Right cardiac atrium (tissue), 5 donors: ENCODE measurements at places on chromosomes 3 and 15. TPM values are rescaled to one million over a fixed set of nuclear protein-coding genes. Genes with fewer than 3 reads are reported as not detected.
A peak's percentile ranks its signal among the peaks of the same experiment; 100 is the strongest.

- no peak for DNase-seq
Observed at GRCh38 chr3:188827103-188827502, 344.7 kb upstream of the TPRG1 start.

- no peak for DNase-seq
Observed at GRCh38 chr15:65365229-65365628, 12.6 kb downstream of the IGDCC3 start.

- DNase-seq = no peak
Observed at GRCh38 chr15:31024330-31024729, 32.9 kb upstream of the MTMR10 start.

Gene LMAN1L
- total RNA-seq = 151 TPM

- no peak for DNase-seq
Observed at GRCh38 chr3:159992589-159992988, 4.0 kb downstream of the IL12A start.

- no peak for DNase-seq
Observed at GRCh38 chr3:196093317-196094111, 11.6 kb upstream of the TFRC start.

GRCh38 chr3:174322789-174323188, 536.3 kb upstream of the NAALADL2 start:
- DNase-seq = no peak

GRCh38 chr3:183497313-183497712, 58.2 kb downstream of the KLHL6 start:
- DNase-seq = no peak

- no peak for DNase-seq
Observed at GRCh38 chr3:82568776-82569338, 807.4 kb upstream of the GBE1 start.

DNA sequence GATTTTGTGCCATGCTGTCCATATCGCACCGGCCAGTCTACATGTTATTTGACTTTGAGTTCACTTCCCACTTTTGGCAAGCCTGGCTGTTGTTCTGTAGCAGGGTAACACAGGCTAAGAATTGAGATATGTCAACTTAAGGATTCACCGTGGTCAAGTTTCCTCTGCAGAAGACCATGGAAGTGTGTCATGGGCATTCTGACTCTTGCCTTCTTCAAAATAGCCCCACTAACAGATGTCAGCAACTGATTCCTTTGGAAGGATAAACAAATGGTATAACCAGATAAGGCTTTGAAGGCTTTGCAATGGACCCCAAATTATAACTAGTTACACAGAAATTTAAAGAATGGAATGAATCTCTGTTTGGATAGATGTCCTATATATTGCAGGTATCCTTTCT, 20.1 kb upstream of the CD47 start:
- DNase-seq = no peak

- no peak for DNase-seq
Observed at GRCh38 chr3:55742832-55743136, 255.7 kb upstream of the WNT5A start.

- no peak for DNase-seq
Observed at GRCh38 chr15:90024406-90024805, 23.3 kb downstream of the ZNF710 start.

Gene FETUB
- total RNA-seq = not detected

DNA sequence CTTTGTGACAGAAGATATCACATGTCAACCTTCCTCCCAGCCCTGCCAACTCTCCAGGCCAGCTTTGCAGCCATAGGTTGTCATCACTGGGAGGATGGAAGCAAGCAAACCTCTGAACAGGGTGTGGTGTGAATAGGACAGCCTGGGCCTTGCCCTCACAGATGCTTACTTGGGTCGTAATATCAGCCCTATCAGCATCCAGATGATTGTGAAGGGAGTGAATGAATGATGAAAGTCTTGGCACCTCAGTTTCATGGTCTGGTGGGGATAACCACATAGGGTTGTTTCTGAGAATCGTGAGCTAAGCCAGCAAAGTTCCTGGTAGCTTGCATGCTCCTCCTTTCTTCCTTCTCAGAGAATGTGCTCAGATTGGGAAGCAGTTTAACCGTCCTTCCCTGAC, 55.1 kb upstream of the POLR2M start:
- DNase-seq = no peak

DNA sequence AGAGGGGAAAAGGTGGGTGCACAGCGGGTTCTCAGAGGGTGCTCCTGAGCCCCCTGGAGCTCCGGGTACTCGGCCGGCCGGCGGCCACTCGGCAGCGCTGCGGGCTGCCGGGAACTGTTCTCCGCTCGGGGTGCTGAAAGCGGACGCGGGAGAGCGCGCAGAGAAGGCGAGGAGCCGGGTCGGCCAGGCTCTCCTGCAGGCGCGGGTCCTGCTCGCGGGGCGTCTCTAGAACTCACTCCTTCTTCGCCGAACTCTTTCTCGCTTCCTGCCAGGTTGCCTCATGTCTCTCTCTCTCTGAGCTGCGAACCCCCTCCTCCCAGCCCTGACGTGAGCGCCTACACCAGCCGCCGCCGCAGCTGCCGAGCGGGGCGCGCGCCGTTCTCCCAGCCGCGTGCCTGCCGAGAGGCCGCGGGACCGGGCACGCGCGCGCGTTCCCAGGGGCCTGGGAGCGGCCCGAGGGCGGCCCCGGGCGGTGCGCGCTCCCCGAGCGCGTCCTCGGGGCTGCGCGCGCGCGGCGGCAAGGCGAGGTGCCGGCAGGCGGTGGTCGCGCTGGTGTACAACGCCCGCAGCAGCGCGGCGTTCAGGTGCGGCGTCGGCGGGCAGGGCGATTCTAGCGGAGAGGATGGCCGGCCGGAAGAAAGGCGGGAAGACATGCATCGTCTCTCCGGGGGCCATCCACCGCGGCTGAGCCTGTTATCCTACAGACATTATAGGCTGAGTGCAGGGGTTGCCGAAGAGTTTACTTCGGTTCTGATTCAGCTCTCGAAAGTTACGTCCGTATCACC, at the start of gene PEX5L:
Gene PEX5L (minus strand): TSS at position 267 of the 785 bp plus-strand sequence. CDS start 338 bp downstream, outside the sequence.
- DNase-seq = peak; percentile 67

Gene PLA2G4E
- 0.17 TPM for total RNA-seq

- no peak for DNase-seq
Observed at GRCh38 chr3:157520485-157521150, 17.4 kb upstream of the VEPH1 start.

DNA sequence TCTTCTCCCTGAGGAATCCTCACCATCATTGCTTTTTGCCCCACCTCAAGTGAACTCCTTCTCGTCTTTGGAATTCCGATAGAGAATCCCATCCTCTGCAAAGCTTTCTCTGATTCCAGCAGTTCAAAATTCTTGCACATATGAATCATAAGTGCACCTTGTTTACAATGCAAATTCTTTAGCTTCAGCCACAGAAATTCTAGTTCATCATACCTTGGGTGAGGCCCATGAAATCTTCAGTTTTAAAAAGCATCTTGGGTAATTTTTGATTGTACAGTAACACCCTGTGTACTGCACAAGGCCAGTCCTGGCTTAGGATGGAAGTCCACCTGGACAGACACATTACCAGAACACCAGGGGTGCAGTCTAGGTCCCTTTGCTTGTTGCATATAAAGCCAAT, 30.8 kb downstream of the MDFIC2 start:
- no peak for DNase-seq

GRCh38 chr3:146326875-146327543, 76.1 kb upstream of the PLSCR4 start:
- DNase-seq = peak; percentile 34

Gene CCR2
- total RNA-seq = 2.2 TPM

DNA sequence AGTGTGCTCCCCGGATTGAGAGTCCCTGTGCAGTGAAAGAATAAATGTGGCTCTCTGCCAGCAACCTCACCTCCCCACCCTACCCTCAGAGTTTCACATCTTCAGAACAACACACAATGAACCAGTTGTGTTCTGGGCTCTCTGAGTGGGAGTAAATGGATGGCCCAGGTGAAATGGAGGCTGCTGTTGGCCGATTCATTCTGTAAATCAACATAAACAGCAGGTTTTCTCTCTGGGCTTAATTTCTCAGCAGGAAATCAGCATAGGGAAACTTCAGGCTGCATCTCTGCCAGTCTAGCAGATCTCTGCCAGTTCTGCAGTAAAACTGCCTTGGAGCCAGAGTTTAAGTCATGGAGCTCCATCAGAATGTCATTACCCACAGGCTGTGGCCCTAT, 54.6 kb upstream of the FURIN start:
- DNase-seq = no peak

GRCh38 chr3:146092230-146092629, 68.8 kb downstream of the PLOD2 start:
- no peak for DNase-seq

Gene NPAP1
- total RNA-seq = 0.03 TPM

DNA sequence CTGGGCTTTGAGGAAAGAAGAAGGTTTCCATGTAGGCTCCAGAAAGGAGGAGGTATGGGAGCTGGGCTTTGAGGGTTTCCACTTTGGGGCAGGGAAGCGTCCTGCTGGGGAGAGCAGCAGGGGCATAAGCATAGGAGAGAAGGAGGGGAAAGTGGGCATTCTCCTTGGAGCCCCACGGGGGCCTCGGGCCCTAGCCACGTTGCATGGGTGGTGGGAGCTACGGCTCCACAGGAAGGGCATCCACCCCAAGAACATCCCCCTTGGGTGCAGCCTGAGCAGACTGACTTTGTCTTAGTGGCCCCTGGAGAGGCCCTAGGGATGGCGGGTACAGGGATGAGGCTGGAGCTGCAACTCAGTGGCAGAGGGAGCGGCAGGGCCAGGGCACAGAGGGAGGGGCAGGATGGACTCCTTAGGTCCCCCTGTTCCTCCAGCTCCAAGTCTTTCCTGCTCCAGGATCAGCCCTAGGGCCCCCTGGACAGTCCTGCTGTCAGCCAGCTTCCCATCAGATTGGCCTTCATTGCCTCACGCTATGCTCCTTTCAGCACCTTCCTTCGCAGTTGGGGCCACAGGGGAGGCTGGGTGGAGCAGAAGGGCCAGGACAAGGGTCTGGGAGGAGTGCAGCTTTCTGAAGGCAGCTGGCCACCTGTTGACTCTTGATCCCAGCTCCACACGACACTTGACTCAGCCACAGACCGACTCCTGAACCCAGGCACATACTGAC, 22.9 kb downstream of the PRR20G start:
- no peak for DNase-seq

GRCh38 chr3:50627407-50628051, 10.6 kb downstream of the MAPKAPK3 start:
- DNase-seq = peak; percentile 66

DNA sequence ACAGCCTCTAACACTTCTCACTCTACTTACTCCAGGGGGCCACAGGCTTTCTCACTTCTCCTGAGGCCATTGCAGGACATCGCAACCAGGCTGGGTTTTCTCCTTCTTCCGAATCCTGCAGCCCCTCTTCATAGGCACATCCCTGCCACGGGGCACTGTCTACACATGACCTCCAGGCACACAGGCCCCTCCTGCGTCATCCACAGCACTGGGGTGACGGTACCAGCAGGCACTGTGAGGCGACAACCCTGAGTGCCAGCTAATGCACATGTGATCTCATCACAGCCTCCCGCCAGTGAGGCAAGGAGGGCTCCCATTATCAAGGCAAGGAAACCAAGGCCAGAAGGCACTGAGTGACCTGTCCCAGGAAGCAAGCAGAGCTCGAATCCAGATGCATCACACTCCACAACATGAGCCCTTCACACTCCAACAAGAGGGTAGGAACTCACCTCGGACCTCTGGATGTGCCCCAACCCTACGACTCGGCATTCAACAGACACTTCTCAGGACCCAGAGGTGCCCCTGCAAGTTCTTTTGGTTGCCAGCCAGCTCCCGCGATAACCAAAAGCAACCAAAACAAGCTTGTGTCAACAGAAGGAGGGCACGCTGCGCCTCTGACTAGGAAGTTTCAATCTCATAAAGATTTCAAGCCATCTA, 16.7 kb downstream of the FAM174B start:
- DNase-seq = no peak

GRCh38 chr3:170296703-170297102, 60.8 kb upstream of the SKIL start:
- DNase-seq = no peak

DNA sequence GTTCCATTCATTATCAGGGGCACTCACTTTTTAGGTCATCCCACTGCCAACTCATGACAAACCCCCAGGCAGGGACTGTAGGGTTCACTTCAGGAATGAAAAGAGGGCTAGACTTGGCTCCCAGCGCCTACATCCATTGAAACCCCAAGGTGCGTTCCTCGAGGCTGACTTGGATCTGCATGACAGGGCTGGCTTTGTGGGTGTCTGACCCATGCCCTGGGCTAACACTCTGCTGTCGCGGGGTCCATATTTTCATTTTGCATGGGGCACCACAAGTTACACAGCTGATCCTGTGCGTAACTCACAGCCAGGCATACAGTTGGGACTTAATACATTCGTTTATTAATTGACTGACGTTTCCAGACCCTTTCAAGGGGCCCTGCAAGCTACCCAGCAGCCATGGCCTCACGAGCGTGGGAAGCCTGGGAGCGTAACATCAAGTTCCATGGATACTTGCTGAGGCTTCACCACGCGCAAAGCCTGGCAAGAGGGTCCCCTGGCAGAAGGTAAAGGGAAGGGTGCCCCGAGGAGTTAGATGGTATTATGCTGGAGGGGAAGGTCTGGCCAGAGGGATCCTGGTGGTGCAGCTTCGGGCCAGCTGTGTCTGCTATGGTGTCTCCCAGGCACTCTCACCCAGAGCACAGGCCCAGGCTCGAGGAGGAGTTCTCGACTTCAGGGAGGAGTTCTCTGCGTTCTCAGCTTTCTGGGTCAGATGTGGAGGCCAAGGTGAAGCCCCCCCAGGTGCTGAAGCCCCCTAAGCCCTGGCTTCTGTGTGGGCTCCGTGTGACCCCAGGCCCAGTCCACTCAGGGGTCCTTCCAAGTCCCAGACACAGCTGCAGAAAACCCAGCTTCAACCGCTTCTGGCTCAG, 85.4 kb downstream of the ADAMTS17 start:
- DNase-seq = no peak

Gene NOX5
- not detected for total RNA-seq

DNA sequence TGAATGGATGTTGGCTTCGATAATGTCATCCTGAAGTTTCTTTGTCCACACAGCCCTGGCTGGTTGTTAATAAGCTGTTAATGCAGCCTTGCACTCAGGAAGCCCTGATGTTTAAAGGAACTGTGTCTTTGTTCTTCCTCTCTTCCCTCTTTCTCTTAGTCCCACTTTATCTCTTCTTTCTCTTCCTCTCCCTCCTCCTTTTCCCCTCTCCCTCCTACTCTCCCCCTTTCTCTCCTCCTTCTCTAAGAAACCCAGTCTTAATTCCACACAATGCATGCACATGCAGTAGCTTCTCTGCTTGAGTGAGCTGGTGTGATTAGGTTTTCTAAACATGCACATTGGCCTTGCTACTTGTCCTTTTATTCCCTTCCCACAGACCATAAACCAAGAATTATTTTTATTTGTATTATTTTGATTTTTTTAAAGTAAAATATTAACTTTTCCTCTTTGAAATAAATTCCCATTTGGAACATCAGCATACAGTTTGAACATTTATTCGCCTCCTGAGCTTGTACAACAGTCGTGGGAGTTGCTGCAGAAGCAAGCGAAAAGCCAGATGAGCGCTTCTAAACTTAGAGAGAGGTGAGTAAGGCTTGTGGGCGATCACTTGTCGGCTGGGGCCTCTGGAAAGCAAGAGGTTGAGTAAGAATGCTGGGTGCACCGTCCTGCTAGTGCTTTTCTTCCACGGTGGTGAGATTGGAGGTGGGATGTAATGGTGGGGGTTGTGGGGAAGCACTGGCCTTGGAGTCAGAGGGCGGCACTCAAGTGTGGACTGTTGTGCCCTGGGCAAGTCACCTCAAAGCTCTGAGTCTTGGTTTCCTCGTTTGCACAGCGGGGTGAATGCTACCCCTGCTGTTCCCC, 7.2 kb downstream of the GHRL start:
- DNase-seq = no peak
